ENCODE measurements at places on chromosomes 5 and 9.

GRCh38 chr9:116055536-116055935 is 98.1 kb upstream of the PAPPA start:
- no peak for DNase-seq

GRCh38 chr9:115891929-115892328 is 261.7 kb upstream of the PAPPA start:
- no peak for DNase-seq

DNA sequence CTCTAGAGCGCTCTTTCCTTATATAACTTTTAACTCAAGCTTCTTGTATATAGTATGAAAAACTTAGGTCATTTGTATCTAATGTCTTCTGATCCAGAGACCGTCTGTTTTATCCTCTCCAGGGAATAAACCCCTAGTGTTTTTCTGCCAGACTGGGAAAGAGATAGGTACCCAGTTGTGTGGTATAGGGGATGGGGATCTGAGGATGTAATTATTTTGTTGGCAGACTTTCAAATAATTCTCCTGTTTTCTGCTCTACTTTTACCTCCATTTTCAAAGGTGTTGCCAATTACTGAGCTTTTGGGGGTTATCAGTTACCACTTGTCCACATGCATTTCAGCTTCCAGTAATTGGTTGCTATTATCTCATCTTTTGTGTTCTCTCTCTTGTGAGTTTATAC is 17.9 kb downstream of the CCDC171 start:
- no peak for DNase-seq

- no peak for DNase-seq
Observed at GRCh38 chr5:169095410-169095960, 205.5 kb downstream of the SLIT3 start.

- no peak for DNase-seq
Observed at GRCh38 chr5:131209506-131210150, 38.9 kb downstream of the LYRM7 start.

All from anterior cingulate cortex (tissue), 58 donors.